ENCODE measurements at places on chromosomes 12 and 14.

GRCh38 chr14:91387169-91387835 lies 30.3 kb downstream of the CCDC88C start:
- DNase-seq: no peak

DNA sequence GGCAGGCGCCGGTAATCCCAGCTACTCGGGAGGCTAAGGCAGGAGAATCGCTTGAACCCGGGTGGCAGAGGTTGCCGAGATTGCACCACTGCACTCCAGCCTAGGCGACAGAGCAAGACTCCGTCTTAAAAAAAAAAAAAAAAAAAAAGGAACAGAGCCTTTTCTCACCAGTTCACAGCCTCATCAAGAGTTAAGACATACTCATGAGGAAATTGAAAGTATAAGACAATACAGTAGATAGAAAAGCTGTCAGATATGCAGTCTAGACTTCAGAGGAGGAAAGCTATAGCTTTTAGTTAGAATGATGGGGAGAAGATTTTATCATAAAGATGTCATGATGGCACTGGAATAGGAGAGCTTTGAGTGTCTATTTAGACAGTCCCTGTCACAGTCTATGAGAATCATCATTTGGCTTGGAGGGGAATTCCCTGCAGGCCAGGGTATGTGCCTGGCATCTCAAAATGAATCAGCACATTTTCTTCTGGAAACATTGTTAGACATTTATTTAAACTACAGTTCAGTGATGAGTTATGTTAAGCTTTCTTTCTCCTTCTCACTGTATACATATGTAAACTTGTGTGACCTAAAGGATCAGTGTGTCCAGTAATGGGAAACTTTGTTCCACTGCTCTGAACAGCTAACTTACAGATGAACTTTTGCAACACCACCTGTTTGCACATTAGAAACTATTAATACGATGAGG lies 2.9 kb upstream of the RAB35 start:
- DNase-seq: no peak

DNA sequence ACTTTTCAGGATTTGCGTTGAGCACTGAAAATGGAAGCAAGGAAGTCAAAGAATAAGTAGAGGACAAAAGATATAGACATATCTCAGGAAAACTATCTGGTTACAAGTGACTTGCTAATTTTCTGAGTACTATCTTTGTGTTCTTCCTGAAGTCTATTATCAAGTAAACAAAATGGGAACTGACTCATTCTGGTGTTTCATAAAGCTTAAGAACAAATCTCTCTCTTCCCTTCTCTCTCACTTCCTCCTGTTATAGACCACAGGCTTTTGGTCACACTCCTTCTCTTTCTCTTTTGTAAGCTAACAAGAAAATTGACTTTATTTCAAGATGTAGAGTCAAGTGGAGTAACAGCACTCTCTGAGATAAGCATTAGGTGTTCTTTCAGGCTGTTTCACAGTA lies 406.6 kb upstream of the SYT1 start:
- no peak for DNase-seq

- no peak for DNase-seq
These were observed 7.9 kb downstream of the DYNC1H1 start for GRCh38 chr14:101972126-101972866.

DNA sequence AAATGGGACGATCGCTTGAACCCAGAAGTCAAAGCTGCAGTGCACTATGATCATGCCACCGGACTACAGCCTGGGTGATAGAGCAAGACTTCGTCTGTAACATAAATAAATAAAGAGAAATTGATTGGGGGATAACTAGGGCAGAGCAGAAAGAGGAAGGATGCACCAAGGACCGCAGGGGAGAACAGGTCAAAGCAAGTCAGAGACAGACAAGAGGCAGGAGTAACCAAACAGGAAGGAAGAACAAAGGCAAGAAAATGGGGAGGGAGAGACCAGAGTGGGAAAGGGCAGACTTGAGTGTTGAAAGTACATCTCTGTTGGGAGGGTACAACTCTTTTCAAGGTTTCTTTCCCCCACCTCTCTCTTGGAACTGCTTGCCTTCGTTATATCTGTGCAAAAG lies 50.8 kb upstream of the ELK3 start:
- DNase-seq: no peak

All from activated CD4-positive, alpha-beta T cell treated with anti-CD3 and anti-CD28 coated beads, Interleukin-2, amount 50 U/mL, for 24 hours (primary cell).